ENCODE measurements at places on chromosomes 5 and 9.

DNA sequence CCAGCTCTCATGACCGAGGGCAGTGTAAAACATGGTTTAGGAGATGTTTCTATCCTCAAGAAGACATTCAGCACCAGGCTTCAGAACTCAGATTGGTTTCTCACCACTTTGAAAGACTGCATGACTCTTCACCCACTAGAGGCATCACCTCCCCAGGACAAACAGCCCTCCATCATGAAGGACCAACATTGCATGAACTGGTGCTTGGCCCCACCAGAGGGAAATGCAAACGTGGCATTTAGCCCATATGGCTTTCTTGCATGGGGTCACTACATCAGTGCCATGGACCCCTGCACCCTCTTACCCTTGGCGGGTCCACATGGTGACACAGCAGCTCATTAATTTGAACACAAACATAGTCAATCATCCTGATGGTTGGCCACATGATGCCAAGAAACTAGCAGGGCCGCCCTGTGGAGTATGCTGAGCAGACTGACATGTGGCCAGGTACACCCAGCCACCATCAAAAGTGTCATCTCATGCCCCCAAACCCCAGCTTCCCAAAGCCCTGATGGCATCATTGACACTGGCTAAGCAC is 129.5 kb upstream of the FSTL4 start:
- DNase-seq = no peak

GRCh38 chr9:98445576-98445975 is 190.1 kb upstream of the TBC1D2 start:
- DNase-seq = no peak

DNA sequence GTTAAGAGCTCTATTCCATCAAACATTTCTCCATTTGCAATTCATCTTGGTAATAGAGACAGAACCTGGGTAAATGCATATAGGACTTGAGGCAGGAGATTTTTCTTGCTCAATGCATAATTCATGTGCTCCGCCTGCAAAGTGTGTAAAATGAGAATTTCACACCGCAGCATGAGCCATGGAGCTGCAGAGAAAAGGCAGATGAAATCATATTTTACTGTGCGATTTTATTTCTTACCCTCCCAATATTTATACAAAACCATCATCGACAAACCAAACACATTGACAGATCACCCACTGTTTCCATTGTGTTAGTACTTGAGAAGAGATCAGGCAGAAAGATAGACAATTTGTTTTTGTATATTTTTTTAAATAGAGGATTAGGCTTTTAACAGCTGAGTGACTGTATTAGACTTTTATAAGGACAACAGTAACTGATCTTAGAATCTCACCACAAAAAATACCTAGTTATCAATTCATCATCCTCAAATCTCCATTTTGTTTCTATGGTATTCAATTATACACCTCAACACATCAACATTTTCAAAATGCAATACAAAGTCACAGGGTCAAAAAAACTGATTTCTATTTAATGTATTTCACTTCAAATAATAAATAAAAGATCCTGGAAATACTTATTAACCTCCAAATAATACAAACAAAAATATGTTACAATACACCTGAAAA is 191.1 kb downstream of the AP3B1 start:
- DNase-seq = no peak

DNA sequence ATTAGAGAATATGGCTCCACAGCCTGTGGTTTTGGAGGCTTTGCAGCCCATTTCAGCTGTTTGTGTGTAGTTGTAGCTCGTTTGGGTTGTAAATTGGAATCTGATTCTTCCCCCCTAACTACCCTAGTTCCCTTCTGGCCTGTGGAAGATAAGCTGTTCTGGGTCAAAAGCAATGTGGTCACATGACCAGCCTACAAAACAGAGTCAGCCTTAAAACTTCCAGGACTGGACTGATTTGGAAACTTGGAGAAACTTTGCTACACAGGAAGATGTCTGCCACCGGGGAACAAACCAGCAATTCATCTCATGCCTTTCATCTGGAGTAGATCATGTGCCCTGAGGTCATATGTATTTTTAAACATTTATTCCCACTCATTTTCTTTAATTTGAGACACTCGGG is 83.8 kb downstream of the DAPK1 start:
- DNase-seq = no peak

- no peak for DNase-seq
Measured at GRCh38 chr5:177372910-177373309, 11.3 kb upstream of the SLC34A1 start.

DNA sequence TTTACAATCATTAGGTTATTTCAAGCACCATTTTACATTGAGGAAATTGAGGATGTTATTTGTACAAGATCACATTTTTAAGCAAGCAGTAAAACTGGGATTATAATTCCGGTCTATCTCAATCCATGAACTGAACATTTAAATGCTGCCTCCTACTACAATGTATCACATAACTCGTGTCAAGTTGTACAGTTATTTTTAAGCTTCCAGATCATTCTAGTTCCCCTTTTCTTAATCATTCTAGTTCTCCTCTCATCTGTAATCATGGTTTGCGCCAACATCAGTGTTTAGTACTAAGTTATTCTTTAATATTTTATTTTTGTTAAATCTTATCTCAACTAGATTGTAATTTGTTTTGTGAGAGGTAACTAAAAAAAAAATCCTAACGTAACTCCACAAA is 2.4 kb upstream of the UHRF2 start:
- DNase-seq = no peak
